ENCODE measurements at places on chromosomes 5 and 9.

DNA sequence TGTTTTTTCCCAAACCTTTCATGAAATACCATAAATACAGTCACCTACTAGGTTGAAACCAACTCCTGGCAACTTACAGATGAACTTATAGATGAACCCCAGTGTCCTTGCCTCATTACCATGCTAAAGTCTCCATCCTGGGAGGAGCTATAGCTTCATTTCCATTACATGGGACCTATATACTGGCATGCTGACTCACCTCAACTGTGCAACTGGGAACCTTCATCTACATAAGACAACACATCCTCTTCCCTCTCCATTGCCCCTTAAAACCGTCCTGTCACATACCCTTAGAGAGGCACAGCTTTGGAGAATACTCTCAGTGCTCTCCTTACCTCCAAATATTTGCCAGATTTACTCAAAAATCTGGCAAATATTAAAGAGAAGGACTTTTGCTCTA, 638.3 kb downstream of the HTR1A start:
- no peak for DNase-seq

DNA sequence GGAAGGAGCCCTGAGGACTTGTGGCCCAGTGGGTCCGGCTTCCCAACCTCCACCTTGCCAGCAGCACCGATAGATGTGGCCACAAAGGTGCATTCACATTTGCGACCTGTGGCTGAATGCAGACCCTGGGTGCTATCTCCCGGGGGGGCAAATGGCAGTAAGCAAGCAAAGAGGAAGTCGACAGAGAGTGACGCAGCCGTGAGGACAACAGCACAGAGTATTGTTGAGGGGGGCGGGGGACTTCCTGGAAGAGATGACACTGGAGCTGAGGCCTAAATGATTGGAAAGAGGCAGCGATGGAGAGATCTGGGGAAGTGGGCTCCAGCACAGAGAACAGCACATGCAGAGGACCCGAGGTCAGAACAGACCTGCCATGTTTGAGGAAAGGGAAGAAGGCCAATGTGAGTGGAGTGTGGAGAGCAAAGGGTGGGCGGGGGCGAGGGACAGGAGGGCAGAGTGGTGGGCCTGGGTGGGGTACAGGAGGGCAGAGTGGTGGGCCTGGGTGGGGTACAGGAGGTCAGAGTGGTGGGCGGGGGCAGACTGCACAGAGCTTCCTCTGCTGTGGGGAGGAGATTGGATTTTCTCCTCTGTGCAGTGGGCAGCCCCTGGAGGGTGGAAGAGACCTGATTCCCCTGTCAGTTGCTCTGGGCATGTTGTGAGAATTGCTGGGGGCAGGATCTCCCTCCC, 42.6 kb downstream of the ADAMTS2 start:
- no peak for DNase-seq

DNA sequence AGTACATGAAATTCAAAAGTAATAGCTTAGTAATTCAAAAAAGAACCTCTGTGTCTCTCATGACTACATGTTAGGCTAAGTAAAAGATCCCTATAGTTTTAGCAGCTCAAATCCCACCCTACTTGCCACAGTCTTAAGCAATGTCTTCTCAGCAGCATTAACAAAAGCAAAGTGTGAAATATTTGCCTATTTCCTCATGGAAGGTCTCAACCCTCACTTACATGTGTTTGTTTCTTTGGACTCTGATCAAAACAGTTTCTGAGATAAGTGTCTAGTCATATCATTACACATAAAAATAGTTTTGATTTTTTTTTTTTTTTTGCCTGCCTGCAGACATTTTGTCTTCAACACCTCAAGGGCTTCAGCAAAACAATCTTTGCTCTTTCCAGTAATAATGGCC, 310.5 kb downstream of the CETN3 start:
- no peak for DNase-seq

DNA sequence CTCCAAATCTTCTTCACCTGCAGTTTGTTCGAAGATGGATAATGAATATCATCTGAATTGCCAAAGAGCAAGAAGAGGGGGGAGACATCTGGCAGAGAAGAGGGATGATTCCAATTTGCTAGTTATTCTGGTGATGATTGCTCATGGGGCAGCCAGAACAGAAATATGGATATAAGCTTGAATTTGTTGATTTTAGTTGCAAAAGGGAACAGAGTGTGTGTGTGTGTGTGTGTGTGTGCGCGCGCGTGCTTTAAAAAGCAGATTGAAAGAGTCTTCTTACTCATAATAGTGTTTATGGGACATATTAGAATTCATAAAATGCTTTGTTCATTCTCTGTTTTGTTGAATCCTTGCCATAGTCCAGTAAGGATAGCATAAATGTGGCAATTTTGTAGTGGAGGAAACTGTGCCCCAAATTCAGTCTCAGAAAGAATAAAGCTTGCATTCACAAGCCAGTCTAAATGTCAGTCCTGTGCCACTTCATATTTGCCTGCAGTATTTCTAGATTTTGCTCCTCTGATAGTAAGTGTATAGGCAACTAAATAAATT, 436.3 kb upstream of the KLF4 start:
- no peak for DNase-seq

DNA sequence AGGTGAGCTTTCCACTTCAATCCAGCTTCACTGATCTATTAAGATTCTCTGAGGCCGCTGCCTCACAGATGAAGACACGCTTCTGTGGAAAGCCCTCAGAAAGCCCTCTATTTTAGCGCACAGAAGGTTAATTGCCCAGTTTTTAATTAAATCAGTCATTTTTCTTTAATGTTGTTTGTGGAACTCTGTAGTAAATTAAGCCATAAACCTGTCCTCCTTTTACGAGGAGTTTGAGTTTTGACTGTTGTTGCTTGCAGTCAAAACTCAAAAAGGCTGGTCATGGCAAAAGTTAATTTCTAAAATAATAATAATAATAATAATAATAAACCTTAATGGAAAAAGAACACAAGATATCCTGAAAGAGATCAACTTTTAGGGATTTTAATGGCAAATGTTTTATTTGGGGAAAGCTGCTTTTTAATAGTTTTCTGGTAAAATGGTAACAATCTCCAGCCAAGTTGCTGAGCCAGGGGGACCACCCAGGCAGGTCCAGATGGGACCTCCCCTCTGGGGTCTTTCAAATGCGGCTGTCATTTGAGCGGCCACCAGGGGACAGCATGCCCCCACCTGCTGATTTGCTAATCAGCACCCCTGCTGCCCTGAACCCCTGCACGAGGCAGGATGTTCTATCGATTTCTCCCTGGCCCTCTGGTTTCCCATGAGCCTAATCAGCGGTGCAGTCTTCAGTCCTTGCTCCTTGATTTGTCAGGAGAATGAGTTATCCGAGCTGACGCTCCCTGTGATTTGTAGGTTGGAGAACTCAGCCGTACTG, 247.2 kb downstream of the FSTL4 start:
- DNase-seq = no peak

- no peak for DNase-seq
Observed at GRCh38 chr9:101028346-101029314, at the start of gene PLPPR1. TSS of gene PLPPR1 (plus strand) at chr9:101028727.

DNA sequence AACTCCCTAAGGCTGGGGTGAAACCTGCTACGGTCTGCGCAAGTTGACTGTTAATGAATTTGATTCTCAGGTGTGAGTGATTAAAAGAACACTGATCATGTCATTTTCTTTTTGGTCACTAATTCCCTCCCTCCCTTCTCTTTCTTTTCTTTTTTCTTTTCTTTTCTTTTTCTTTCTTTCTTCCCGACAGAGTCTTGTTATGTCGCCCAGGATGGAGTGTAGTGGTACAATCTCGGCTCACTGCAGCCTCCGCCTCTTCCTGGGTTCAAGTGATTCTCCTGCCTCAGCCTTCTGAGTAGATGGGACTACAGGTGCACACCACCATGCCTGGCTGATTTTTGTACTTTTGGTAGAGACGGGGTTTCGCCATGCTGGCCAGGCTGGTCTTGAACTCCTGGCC, 2.6 kb downstream of the ANXA1 start:
- no peak for DNase-seq

DNA sequence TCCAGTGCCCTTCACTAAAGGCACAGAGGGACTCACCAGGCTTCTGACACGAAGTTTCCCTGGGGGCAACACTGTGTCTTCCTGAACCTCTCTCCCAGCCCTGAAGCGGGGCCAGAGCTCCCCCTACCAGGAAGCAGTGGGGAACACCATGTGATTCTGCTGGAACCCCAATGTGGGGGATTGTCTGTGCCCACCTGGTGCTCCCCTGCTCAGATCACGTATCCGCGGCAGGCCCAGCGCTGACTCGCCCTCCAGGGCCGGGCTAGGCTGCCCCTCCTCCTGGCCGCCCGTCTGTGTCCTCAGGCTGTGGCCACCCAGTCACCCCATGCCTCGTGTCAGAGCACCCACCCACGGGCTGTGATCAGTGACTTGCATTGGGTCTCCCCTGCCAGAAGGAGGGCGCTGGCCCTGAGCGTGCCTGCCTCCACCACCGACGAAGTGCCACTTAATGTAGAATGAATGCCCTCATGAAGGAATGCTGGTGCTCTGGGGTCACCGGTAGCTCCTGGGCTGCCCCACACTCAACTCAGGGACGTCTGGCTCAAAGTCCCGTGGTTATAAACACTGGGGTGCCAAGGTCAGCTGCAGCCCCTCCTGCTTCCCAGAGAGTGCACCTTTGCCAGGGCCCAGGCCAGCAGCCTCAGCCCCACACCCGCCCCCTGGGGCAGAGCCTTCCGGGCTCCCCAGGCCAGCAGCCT, 22.1 kb downstream of the SARDH start:
- no peak for DNase-seq

GRCh38 chr9:89743573-89744254, 138.9 kb downstream of the GADD45G start:
- no peak for DNase-seq

All from stimulated activated CD4-positive, alpha-beta T cell treated with anti-CD3 and anti-CD28 coated beads, Interleukin-4, amount 100 ng/mL, for 48 hours (primary cell).